Cerebellar cortex (tissue), 1 donor: ENCODE measurements at places on chromosomes 13 and 19.
A peak's percentile ranks its signal among the peaks of the same experiment; 100 is the strongest.

GRCh38 chr19:14118165-14119051, 846 bp upstream of the PRKACA start:
- peak; percentile 63 for DNase-seq

DNA sequence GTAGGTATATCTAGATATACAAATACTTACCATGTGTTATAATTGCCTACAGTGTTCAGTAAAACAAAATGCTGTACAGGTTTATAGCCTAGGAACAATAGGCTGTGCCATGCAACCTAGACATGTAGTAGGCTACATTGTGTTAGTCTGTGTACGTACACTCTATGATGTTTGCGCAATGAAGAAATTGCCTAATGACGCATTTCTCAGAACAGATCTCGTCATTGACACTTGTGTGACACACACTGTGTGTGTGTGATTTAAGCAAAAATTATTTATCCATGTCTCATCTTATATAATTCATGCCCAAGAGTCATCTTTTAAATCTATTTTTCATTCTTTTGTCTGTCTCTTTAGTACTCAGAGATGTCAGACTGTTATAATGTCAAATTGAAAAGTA, 1888.8 kb upstream of the PCDH20 start:
- DNase-seq = no peak

DNA sequence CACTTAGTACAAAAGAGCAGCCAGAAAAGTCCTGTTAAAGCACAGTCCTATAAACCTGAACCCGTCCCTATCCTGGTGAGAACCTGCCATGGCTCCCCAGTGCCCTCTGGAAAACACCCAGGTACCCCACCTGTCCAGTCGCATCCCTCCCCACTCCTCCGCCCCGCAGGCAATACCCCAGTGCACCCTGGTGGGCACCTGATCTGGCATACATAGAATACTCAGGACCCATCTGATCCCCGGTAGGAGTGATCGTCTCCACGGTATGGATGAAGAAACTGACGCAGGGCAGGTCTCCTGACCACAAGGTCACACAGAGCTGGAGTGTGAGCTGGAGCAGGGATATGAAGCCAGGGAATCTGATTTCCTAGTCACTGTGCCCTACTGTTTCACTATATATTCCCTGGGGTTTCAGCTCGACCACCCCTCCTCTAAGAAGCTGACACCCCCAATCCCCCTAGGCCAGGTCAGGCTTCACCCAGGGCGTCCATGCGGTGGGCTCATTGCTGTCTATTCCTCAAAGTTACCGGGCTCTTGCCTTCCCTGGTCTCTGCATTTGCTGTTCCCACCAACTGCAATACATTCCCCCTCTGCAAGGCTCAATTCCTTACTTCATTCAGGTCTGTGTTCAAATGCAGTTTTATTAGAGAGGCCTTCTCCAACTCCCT, 12.6 kb downstream of the FBXO46 start:
- no peak for DNase-seq

DNA sequence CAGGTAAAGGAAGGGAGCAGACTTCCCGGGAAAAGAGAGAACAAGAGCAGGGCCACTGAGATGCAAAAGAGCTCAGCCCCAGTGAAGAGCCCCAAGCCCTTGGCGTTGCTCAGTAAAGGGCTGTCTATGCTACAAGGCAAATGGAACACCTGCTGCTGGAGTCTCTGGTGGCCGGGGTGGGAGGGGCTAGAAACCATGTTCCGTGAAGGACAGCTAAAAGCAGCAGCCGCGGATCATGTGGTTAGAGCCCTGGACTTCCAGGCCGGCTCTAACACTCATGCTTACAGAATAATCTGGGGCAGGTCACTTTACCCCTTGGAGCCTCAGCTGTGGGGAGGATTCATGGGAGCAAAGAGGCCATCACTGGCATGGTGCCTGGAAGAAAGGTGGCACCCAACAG, 17.8 kb downstream of the POU2F2 start:
- no peak for DNase-seq

DNA sequence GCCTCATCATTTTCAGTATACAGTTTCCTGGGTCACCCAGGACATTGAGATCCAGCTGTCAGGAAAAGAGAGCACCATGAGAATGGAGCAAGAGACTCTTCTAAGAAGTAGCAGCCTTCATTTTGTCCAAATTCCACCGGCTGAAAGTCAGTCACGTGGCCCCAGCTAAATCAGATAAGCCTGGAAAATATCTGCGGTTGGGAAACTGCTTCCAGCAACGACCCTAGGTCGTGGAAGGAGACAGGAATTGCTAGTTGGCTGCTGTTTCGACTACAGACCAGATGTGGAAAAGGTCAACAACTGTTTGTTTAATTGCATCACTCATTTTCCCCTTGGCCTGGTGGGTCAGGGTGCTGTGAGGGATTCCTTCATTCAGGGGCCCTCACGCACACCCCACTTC, 107.0 kb downstream of the ZNF536 start:
- DNase-seq = no peak

DNA sequence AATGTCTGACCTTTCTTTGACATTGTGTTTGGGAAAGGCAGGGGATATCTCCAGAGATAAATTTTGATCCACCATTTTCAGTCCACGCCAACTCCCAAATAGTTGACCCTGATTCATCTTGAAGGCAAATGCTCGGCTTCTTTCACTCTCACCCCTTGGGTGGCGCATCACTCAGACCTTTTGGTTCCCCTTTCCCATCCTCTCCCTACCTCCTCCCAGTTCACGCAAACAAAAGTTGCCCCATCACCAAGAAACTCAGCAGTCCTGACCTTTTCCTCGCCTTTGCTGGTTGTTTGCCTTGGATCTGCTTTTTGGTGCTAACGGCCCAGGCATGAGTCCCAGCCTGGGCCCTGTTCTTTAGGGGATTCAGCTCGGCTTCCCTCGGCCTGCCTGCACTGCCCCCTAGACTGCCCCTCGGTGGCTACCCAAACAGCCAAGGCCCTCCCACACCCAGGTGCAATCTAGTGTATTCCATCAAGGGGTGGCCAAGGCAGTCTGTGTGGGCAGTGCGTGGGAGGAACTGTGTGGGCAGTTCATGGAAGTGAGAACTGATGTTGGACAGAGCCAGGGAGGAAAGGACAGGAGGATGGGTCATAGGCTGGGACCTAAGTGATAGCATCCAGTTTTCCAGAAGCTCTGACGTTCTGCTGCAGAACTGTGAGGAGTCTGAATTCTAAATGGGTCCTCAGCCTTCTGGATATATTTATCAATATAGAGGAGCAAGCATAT, 255.7 kb downstream of the DLEU7 start:
- DNase-seq = no peak
